ENCODE measurements at places on chromosomes 1 and 21.
A peak's percentile ranks its signal among the peaks of the same experiment; 100 is the strongest.

DNA sequence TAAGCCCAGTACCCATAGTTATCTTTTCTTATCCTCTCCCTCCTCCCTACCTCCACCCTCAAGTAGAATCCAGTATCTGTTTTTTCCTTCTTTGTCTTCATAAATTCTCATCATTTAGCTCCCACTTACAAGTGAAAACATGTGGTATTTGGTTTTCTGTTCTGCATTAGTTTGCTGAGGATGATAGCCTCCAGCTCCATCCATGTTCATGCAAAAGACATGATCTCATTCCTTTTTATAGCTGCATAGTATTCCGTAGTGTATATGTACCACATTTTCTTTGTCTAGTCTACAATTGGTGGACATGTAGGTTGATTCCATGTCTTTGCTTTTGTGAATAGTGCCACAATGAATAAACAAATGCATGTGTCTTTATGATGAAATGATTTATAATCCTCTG lies 55.2 kb downstream of the PRKACB start:
- DNase-seq: no peak

GRCh38 chr1:232316864-232317263 lies 313.1 kb downstream of the SIPA1L2 start:
- no peak for DNase-seq

GRCh38 chr1:206116873-206117150 lies 376 bp downstream of the AVPR1B start:
- DNase-seq: no peak

DNA sequence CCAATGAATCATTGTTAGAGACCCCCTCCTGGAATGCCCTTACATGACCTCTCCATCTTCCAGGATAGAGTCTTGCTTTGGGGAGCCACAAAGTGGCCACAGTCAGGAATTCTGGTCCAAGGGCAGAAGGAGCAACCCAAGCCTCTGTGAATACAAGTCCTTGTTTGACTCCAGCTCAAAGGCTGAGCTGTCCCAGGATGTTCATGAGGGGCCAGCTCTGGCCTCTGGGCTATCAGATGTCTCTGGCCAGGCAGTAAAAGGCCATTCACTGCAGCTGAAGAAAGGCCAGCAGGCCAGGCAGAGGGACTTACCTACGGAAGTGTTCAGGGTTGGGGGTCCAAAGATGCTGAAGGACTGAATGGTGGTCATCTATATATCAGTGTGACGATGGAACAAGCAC lies 98.3 kb upstream of the IPO9 start:
- no peak for DNase-seq

DNA sequence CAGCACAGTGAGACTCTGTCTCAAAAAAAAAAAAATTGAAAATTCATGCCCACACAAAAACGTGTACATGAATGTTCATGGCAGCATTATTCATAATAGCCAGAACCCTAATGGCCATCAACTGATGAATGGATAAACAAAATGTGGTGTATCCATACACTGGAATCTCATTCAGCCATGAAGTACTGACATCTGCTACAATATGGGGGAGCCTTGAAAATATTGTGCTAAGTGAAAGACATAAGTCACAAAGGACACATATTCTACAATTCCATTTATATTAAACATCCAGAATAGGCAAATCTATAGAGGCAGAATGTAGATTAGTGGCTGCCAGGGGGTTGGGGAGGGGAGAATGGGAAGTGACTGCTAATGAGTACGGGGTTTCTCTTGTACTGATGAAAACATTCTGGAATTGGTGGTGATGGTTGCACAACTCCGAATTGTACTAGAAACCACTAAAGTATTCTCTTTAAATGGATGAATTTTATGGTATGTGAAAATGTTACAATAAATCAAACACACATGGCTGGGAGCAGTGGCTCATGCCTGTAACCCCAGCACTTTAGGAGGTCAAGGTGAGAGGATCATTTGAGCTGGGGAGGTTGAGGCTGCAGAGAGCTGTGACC lies 33.0 kb upstream of the KCNN3 start:
- DNase-seq: no peak

GRCh38 chr1:52676249-52676903 lies 21.8 kb downstream of the COA7 start:
- no peak for DNase-seq

DNA sequence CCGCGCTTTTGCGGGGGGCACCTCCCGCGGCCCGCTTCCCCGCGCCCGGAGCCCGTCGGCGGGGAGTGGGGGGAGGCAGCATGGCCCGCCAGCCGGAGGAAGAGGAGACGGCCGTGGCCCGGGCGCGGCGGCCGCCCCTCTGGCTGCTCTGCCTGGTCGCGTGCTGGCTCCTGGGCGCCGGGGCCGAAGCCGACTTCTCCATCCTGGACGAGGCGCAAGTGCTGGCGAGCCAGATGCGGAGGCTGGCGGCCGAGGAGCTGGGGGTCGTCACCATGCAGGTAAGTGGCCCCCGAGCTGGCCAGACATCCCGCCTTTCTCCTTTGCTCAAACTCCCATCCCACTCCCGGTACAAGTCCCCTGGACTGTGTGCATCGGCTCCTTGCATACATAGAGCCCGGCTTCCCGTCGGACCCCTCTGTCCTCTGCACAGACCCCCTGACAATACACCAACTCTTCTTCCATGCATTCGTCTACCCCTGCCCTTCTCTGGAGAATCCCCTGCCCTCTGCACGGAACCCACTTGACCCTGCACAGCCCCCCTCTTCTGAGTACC lies 812 bp downstream of the CACHD1 start:
- no peak for DNase-seq

DNA sequence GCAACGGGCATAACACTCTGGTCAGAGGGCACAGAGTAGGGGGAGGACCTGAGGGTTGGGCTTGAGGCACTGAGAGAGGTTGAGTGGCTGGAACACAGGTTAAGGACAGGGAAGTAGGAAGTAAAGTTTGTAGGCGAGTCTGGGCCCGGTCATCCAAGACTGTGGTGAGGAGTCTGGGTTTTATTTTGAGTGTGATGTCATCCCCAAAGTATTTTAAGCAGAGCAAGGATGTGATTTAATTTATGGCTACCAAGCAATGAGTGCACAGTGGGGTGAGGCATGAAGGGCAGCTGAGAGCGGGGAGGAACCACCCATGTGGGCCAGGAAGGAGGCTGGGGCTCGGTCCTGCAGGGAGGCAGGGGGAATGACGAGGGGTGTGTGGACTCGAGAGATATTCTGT lies 11.2 kb upstream of the VWA5B1 start:
- no peak for DNase-seq

DNA sequence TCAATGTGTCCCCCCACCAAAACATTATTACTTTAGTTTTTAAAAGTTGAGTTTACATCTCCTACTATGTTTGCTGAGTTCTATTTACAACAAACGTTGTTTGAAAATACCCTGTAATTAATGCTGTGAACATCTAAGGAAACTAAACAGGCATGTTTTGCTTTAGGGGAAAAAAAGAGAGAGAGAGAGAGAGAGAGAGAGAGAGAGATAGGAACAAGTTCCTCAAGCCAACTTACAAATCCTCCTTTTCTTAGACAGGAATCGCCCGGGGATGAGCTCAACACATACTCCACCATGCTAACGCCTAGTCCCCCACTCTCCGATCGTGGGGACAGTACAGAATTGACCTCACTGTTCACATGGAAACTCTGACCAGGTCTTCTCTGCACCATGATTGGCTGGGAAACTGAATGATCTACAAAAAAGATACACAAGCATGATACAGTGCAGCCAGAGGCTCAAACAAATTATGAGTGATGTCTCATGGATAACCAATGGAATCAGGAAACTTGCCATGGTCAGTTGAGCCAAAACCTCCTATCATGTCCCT lies 59.8 kb downstream of the PUM1 start:
- no peak for DNase-seq

DNA sequence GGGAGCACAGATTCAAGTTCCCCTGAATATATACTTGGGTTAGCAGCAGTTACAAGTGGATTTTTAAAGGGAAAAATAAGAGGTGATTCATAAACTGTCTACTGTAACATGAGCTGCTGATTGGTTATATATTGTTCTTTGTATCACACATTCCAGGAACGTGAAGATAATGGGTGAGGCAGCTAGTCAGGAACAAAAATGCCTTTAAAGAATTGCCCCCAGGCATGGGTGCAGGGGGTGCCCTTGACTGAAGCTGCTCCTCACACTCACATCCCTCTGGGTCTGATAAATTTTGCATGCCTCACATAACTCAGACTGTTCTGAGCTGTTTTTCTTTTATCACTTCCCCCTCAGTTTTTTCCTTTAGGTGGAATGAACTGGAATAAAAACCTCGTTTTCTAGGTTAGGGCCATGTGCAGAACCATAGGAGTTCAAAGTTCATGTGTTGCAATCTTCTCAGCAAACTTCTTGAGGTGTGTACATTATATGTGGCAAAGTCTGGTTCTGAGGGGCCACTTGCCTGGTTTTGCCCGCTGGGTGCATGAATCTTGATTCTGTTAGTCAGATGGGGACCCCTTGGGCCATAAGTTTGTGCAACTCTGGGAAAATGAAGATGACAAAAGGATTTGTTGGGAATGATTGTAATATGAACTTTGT lies 21.1 kb downstream of the TBX19 start:
- no peak for DNase-seq

GRCh38 chr1:234721476-234722269 lies 111.7 kb upstream of the IRF2BP2 start:
- no peak for DNase-seq

GRCh38 chr1:61119085-61119484 lies 36.7 kb downstream of the NFIA start:
- peak; percentile 80 for DNase-seq

DNA sequence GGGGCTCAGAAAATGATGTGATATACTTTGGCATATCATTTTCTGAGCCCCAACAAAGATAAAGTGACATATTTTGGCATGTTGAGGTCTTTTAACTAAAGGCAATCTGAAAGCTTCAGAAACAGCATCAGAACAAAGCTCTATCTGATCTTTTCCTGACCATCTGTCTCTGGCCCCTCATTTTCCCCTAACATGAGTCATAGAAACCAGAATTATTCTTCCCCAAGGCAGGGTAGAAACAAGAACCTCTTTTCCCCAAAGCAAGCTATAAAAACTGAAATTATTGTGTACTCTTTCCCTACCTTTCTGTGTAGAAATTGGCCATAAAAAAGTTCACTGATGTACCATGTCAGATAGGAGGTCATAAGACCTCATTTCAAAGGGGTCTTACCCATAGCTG lies 48.7 kb upstream of the PLA2G4A start:
- no peak for DNase-seq

DNA sequence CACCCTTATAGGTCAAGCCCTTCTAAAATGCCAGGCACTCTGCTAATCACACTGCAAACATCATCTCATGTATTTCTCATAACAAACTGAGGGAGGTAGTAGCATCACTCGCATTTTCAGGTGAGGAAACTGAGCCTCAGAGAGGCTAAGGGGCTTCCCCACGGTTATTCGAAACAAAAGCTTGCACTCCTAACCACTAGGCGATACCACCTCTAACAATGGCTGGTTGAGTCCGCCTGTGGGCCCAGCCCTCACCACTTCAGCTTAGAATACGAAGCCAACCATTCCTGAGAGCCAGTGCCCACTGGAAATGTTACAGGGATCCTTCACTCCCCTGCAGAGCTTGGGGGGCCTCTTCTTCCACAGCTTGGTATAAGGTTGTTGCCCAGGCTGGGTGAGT lies 65.3 kb upstream of the TENT5C start:
- DNase-seq: no peak

DNA sequence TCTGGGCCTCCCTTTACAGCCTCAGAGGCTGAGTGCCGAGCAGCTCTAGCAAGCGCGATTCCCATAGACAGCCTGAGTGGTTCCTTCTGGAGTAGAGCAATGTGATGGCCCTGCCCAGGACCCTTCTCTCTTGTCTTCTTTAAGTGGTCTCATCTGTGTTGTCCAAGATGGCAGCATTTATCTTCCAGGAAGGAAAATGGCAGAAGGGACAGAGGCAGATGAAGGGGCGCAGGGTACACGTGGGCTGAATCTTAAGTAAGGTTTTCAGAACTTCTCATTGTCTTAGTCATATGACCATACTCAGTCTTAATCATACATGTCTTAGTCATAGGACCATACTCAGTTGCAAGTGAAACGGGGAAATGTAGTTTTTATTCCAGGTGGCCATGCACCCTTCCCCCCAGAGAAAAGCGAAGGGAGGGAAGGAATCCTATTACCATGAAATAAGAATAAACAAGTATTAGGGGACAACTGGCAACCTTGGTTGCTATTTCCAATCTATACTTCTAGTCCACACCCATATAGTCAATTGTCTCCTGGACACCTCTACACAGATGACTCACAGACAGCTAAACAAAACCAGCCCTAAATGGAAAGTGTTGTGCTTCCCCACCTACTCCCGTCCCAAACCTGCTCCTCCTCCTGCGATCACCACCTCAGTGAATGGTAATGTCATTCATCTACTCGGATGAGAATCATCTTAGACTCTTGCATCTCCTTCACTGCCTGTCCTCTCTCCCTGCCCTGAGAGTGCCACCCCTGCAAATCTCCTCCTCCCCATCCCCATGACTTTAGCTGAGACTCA lies 13.3 kb downstream of the OVAAL start:
- DNase-seq: no peak

GRCh38 chr1:16498573-16499413 lies 15.3 kb downstream of the RNU1-1 start:
- peak; percentile 50 for DNase-seq

- no peak for DNase-seq
These were observed 64.3 kb downstream of the FYB2 start for GRCh38 chr1:56754708-56755479.

DNA sequence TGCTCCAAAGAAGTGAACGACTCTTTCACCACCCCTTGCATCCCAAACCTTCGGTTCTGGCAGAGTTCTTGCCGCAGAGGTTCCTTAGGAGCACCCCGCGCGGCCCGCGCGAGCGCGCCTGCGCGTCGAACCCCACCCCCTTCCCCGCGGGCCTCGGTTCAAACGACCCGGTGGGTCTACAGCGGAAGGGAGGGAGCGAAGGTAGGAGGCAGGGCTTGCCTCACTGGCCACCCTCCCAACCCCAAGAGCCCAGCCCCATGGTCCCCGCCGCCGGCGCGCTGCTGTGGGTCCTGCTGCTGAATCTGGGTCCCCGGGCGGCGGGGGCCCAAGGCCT lies at the start of gene C1orf56:
Gene C1orf56, plus strand, starts transcription at position 161 of the 334 bp plus-strand sequence. Its CDS starts 97 bp downstream, at position 258.
- peak; percentile 17 for DNase-seq

- DNase-seq: no peak
These were observed 67.9 kb upstream of the MACF1 start for GRCh38 chr1:39136638-39137037.

DNA sequence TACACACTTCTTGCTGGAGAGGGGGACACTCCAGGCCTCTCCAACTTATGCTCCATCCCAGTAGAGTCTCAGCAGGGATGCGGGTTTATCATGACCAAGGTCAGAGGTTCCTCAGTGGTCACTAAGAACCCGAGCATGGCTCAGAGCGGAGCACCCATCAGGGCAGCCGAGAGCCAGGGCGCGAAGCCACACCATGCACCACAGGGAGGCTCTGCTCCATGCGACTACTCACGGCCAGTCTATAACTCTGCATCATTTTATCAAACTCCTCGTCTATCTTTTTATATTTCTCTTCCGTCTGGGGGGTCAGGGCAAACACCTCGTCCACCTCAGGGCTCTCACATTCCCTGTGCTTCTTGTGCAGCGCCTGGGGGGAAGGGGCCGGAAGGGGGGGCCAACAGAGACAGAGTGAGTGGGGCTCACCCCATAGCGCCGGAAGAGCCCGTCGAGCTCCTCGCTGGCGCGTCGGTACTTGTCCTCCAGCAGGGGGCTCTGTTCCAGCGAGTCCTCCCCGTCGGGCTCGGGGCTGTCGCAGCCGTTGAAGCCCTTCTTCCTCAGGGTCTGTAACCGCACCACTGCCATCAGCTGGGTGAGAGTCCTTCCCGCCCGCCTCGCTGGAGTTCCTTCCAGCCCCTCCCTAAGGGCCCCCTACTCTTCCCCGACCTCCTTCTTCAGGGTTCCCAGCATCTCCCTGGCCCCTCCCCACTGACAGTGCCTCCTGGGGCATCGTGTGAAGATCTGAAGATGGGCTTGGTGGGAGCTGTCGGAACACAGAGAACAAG lies 20.0 kb downstream of the MEF2D start:
- DNase-seq: no peak
